CD8-positive, alpha-beta memory T cell (primary cell): ENCODE measurements at places on chromosomes 6 and 20. TPM values are rescaled to one million over a fixed set of nuclear protein-coding genes. Genes with fewer than 3 reads are reported as not detected.

DNA sequence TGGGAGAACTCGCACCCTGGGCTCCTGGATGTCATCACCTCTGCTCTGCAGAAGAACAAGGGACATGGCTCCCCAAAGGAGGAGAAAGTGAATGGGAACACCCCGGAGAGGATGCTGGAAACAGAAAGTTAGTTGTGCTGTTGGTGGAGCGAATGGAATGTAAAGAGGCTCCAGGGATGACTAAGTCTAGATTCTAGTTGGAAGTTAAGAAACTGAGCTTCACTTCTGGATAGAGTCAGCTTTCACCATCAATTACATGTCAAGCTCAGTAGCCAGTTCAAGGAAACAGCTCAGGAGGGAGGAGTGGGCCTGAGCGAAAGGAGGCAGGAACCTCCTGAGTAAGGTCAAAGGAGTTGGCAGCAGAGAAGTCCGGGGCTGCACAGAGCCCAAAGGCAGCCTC is 132.1 kb upstream of the ARID1B start:
- no peak for DNase-seq

DNA sequence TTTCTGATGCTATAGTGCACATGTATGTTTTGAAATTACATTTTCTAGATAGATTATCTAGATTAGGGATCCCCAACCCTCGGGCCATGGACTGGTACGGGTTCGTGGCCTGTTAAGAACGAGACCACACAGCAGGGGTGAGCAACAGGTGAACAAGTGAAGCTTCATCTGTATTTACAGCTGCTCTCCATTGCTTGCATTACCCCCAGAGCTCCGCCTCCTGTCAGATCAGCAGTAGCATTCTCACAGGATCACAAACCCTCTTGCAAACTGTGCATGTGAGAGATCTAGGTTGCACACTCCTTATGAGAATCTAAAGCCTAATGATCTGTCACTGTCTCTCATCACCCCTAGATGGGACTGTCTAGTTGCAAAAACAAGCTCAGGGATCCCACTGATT is 10.4 kb downstream of the CEP57L1 start:
- no peak for DNase-seq

The CDC25B gene
- 78.0 TPM for total RNA-seq

GRCh38 chr6:128400875-128401274 is 119.5 kb downstream of the PTPRK start:
- no peak for DNase-seq

DNA sequence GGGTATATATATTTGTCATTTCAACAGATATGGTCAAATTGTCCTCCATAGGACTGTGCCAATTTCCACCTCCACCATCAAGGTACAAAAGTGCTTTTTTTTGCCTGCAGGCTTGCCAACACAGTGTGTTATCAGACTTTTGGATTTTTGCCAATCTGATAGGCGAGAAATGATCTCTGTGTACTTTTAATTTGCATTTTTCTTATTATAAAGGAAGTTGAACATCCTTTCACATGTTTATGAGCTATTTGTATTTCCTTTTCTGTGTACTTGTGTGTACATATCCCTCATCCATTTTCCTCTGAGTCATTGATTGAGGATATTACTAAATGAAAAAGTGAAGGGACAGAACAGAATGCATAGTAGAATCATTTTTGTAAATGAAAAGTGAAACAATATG is 39.0 kb upstream of the PTPN1 start:
- no peak for DNase-seq

DNA sequence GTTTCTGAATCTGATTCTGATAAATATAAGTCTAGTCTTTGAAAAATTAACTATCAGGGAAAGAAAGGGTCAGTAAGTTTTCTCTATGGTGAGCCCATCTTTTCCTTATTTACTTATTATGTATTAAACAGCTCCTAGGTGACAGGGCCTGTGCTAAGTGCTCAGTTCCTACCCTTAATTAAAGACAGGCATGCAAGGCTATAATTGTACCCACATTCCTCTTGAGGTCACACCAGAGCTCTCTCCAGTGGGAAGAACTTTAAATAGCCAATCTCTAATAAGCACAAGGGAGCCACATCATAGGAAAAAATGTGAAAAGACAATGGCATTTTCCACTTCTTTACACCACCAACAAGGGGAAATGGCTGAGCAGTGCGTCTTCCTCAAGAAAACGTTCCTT is 421.8 kb upstream of the SLC35B3 start:
- no peak for DNase-seq

DNA sequence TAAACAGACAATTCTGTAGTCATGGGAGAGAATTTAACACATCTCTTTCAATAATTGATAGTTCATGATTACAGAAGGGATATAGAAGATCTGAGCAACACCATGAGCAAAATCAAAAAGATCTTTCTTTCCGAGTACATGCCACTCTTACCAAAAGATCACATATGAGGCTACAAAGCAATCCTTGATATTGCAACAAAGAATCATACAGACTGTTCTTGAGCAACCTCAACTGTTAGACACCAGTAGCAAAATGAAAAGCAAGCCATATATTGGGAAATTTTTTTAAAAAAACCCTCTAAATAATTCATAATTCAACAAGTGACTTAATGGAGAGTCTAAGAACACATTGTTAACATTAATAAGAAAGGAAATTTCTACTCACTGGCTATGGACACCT is 3.6 kb upstream of the CD83 start:
- DNase-seq, result no peak

GRCh38 chr6:125931733-125932450 is 24.7 kb upstream of the HINT3 start:
- DNase-seq, result no peak

DNA sequence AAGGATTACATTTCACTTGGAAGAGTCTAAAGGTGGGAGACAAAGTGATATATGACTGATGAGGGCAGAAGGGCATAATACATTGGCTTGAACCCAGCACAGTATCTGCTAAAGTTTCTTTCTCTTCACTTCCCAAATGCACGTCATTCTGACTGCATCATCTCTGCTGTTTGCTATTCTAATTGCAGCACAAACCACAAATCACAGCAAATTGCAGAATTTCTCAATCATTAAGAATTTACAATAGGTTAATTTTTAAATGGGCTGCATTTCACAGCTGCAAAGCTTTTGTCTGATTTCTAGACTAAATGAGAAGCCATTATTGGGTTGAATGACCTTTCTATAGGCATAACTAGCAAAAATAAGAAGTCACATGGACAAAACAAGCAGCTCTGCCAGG is 337.0 kb downstream of the RNGTT start:
- DNase-seq, result no peak

DNA sequence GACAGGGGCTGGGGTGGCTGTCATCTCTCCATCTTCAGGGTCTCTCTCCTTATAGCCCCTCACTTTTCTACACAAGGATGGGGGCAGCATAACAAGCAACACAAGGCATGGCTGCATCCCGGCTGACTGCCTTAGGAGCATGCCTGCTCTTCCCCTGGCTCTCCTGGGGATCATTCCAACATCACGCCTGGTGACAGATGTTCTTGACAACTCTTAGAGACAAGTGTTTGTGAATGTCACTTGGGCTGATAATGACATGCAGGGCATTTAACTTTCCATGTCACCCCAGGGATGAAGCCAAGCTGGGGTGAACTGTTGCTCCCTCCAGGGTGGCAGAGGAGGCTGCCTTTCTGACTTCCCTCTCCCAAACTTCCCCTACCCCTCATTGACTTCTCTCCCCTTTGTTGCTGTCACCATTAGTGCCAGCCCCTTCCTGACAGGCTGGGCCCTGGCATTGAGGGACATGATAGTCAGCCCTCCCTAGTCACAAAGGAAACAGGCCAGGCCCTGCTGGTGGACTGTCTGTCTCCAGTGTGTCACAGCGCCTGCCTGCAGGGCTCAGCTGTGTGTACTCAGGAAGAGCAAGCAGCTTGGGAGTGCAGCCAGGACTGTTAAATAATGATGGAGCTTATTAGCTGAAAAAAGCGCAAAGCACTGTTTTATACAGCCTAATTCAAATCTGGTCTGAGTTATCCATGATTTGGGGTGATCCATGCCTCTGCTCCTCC is 161.8 kb downstream of the LRFN2 start:
- DNase-seq, result no peak

DNA sequence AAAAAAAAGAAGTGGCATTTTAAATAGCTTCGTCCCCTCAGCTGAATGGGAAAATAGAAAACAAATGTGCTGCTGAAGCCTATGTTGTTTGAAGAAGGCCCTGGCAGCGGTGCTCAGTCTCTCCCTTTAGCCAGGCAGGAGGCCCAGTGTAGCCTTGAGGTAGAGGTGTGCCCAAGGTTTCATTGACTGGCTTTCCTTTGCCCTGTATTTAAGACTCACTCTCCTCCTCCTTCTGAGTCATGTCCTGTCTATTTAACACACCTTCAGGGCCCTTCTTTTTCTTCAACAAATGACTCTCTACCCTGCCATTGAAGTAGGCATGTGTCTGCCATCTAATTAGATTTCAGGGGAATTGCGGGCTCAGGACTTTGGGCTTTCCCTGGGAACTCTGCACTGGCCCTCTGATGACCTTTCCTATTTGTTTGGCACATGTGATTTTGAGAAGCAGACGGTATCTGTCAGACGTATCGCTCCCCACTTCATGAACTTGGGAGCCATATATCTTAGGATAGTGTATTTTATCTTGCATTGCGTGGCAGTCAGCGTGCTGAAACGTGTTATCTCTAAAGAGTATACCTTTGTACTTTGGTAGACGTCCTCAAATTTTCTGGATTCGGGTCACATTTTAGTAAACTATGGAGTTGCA is 4.3 kb downstream of the TJAP1 start:
- DNase-seq, result no peak

The SIRPD gene
- total RNA-seq, result not detected

The NMBR gene
- total RNA-seq, result not detected

GRCh38 chr20:63895952-63896263 is 982 bp downstream of the DNAJC5 start:
- DNase-seq, result peak; percentile 51

- DNase-seq, result no peak
These were observed 3.6 kb upstream of the RBBP8NL start for GRCh38 chr20:62430866-62431447.

- DNase-seq, result no peak
These were observed 2.8 kb downstream of the RPS6KA2 start for GRCh38 chr6:166624275-166624674.
